ENCODE measurements at places on chromosomes 2 and 18.

DNA sequence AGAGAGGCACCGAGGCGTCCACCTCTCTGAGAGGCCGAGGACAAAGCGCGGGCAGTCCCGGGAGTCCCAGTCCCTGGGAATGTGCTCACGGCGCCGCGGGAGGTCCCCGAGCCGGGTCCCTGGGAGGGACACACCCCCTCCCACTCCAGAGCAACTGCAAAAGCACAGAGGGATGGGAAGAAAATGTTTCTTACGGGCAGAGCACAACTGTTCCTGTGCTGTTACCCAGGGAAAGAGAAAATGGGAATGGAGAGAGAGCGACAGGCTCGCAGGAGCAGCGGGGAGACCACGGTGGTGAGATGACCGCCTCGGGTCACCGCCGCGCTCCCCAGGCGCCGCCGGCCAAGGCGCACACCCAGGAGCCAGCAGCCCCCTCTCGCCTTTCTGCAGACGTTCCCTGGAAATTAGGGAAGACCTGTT is 1.2 kb upstream of the BCL11A start:
- no peak for DNase-seq

GRCh38 chr2:16008856-16009255 is 68.5 kb downstream of the MYCN start:
- no peak for DNase-seq

DNA sequence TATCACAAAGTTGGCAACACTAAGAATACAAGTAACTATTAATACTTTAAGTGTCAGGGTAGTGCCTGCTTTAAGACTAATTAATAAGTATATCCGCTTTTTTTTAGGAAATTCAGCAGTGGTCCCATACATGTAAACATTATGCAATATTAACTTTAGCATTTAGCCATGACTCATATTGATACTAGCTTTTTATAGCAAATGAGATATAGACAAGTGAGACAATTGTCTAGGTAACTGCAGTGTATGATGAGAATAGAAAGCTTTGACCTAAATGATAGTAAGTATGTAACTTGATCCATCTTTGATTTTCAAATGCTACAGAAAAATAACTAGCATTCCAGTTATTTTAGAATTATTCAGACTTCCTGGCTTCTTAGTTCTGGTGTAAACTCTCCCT is 27.4 kb upstream of the VRK2 start:
- DNase-seq, result no peak

DNA sequence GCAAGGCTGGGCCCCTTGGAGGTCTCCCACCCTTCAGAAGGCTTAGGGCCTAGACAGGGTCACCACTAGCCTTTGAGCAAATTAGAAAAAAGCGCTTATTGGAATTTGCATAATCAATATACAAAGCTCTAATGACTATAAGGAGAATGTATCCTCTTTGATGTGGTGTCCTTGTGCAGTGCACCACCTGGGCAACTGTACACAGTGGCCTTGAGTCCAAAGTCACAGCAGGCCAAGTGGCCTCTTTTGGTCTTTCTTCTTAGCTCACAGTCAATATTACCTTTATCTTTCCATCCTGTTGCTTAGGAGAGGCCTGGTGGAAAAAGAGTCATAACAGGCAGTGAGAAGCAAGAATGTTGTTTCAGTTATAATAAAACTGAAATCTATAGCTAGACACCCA is 19.7 kb upstream of the ST3GAL5 start:
- no peak for DNase-seq

DNA sequence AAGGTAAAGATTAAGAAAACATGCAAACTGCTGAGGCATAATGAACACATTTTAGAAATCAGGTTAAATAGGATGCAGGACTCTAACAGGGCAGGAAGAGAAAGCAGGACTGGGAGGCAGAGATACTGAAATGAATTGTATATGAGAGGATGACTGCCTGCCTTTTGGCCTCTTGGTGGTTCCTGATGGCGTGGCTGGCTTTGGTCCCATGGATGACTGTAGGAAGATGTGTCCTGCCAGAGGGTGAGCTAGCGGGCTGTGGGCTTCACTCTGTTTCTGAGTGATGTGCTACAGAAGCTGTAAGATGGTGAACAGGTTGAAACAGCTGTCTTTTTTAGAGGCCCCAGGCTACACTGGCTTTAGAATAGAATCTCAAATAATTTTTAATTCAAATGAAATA is 517.0 kb downstream of the SLC4A3 start:
- no peak for DNase-seq

DNA sequence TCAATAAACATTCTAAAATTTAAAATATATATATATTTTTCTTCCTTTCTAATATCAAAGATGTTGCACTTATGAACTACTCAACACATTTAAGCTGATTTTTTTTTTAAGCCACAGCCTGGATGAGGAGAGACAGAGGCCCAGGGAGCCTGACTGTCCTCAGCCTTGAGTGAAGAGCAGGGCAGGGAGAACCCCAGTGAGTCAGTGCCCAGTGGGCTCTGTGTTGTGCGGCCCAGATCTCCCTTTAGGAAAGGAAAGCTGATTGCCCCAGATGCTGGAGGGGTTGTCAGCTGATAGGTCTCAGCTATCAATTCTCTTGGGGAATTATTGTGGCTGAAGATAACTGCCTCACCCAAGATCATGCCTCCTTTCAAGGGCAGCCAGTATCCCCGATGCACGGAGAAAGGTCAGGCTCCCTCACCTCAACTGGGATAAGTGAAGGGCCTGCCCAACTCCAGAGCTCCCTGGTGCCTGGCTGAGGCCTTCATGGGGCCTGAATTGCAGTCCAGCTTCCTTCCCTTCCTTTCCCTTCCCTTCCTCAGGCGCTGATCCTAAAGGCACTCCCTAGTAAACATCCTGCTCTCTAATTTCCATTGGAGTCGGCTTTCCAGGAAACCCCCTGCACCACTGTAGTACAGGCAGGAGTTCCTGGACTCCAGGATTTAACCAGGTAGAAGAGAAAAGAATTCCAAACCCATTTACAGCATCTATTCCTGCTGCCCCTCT is 106.9 kb upstream of the ATL2 start:
- DNase-seq, result no peak

GRCh38 chr2:232890536-232890895 is 20.5 kb downstream of the SNORC start:
- DNase-seq, result no peak

- no peak for DNase-seq
Measured at GRCh38 chr2:85409845-85410583, at the start of gene CAPG. TSS of gene CAPG (minus strand) at chr2:85410366. CDS start at chr2:85402145, 8,221 bp downstream.

DNA sequence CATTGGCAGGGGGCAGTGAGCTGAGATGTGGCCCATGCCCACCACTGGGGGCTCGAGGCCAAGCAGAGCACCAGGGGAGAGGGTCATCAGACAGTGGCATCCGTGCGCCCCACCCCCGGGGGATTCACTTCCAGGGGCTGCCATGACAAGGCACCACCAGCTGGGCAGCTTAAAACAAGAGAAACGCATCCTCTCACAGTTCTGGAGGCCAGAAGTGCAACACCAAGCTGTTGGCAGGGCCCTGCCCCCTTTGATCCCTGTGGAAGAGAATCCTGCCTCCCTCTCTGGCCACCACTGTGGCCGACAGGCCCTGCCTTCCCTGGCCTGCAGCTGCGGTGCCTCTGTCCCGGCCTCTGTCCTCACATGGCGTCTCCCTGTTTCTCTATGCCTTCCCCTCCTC is 187.7 kb upstream of the ID2 start:
- DNase-seq, result no peak

DNA sequence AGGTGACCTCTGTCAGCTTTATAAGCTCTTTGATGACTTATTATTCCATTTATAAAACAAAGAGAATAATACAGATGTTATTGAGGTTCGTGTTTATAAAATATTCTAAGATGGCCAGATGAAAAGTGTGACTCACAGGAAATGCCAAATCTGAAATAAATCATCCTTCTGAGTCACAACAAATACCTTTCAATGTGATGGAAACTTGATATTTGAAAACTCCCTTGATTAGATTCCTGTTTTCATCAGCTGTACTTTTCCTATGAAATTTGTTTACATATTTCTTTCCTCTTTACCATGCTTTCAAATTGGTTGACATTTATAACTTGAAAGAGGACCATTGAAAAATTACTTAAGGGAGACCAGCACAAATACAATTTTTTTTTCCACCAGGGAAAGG is 30.6 kb upstream of the PPP1R1C start:
- no peak for DNase-seq

DNA sequence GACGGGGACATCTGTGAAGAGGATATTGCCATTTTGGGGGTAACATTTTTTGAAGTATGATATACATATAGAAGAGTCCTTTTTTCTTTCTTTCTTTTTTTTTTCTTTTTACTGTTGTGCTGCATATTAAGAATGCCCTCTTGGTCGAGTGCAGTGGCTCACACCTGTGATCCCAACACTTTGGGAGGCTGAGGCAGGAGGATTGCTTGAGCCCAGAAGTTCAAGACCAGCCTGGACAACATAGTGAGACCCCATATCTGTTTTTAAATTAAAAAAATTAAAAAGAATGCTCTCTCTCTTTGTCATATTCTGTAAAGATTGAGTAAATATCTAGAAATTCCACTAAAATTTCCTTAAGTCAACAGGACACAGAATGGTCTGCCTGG is 3.6 kb downstream of the SH2D6 start:
- DNase-seq, result no peak

GRCh38 chr2:190060626-190061025 is 1.9 kb downstream of the MSTN start:
- no peak for DNase-seq

DNA sequence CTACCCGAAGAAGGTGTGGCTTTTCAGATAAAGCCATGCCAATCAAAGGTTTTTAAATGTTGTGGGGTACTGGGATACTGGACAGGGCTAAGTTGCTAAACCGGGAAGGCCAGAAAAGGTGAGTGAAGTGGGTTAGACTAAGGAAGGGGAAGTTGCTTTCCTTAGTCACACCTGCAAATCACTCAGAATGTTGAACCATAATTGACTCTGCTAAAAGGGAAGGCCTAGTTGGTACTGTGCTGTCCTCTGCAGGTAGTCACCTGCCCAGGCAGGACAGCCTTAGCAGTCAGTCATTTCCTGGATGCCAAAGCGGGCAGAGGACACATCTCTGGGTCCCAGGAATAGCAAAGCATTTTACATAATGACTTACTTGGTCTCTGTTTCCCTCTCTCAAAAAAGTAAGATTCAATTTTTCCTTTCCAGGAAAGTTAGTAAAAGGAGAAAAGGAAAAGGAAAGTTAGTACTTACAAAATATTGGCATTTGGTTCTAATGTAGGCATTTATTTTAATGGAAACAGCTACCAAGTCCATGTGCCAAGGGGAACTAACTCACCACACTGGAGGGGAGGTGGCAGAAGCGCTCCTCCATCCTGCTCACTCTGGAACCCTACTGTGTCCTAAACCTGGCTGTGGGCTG is 60.3 kb downstream of the RFTN2 start:
- no peak for DNase-seq

GRCh38 chr2:73851274-73851673 is 22.5 kb downstream of the STAMBP start:
- no peak for DNase-seq

- DNase-seq, result peak; percentile 3
Measured at GRCh38 chr18:961644-962355, 57.1 kb downstream of the ADCYAP1 start.

DNA sequence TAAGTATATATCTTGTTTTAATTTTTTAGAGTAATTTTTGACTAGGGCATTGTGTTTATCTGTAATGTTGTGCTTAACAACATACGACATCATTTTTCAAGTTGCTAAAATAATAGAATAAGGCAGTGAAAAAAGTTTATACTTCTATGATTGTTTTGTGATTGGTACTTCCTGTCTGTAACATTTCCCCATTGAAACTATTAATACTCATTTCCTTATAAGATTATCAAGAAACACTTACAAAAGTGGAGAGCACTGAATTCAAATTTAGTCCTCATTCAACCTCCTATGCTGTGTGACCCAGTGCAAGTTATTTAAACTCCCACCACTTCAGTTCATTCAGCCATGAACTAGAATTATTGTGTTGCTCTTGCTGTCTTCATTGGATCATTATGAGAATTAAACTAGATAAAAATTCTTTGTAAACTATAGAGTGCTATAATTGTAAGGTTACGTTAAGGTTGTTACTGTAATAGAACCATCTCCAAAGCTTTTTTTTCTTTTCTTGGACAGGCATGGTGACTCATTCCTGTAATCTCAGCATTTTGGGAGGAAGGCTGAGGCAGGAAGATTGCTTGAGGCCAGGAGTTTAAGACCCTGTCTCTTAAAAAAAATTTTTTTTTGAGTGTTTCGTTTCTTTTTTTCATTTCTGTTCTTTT is 2.8 kb downstream of the ETAA1 start:
- no peak for DNase-seq

- no peak for DNase-seq
Measured at GRCh38 chr18:74505776-74506175, 9.6 kb downstream of the CNDP2 start.

- DNase-seq, result no peak
Measured at GRCh38 chr2:44280869-44281268, 5.6 kb downstream of the SLC3A1 start.

DNA sequence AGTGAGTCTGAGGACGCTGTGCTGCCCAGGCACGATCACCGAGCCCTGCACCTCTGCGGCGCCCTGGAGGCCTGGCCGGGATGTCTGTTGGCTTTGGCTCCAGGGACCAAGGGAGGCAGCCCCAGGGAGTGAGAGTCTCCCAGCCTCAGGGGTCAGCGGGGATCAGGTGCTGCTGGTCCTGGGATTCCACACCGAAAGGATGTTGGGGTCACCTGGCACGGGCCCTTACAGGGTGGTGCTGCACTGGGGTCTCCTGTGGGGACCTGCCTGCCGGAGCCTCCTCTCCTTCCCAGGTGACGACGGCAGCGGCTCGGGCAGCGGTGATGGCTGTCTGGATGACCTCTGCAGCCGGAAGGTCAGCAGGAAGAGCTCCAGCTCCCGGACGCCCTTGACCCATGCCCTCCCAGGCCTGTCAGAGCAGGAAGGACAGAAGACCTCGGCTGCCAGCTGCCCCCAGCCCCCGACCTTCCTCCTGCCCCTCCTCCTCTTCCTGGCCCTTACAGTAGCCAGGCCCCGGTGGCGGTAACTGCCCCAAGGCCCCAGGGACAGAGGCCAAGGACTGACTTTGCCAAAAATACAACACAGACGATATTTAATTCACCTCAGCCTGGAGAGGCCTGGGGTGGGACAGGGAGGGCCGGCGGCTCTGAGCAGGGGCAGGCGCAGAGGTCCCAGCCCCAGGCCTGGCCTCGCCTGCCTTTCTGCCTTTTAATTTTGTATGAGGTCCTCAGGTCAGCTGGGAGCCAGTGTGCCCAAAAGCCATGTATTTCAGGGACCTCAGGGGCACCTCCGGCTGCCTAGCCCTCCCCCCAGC is 30.5 kb downstream of the GPC1 start:
- no peak for DNase-seq

GRCh38 chr18:43158381-43158780 is 42.9 kb upstream of the RIT2 start:
- no peak for DNase-seq

- DNase-seq, result no peak
Measured at GRCh38 chr2:121155502-121156056, 129.4 kb downstream of the TFCP2L1 start.

DNA sequence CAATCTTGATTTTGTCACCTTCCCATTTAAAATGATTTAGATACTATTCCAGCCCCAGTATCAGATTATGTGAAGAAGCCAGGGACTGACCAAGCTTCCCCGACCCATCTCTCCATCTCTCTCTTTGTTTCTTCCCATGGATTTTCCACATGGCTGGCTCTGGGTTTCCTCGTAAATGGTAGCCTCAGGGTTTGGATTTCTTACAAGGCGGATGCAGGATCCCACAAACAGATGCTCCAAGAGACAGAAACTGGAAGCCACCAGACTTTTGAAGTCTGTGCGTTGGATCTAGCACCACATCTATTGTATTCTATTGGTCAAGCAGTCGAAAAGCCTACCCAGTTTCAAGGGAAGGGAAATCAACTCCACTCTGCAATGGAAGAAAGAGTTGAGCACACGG is 46.0 kb upstream of the SPHKAP start:
- no peak for DNase-seq
